ENCODE measurements at places on chromosomes 1 and 21.

GRCh38 chr1:225885336-225885735, 3.2 kb upstream of the TMEM63A start:
- no peak for DNase-seq

- DNase-seq, result no peak
Measured at GRCh38 chr1:177884479-177885021, 85.3 kb downstream of the SEC16B start.

- DNase-seq, result no peak
Measured at GRCh38 chr1:247274605-247275256, 18.9 kb downstream of the VN1R5 start.

DNA sequence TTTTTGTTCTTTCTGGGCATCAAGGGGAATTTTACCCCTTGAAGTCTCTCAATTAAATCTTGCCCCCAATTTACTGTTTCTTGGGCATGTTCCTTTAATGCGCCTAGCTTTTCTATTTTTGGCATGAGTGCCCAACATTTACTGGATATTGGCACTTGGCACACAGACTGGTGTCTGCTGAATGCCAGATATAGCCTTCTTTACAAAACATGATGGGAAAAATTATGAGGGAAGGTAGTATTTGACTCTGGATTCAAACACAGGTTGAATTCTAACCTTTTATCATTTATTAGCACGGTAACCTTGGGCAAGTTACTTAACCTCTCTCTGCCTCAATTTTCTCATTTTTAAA, 88.3 kb upstream of the GPR52 start:
- no peak for DNase-seq

- no peak for DNase-seq
Measured at GRCh38 chr1:204456826-204457442, 37.7 kb downstream of the PIK3C2B start.
